Daoy (cell line): ENCODE measurements at places on chromosomes 4 and X. TPM values are rescaled to one million over a fixed set of nuclear protein-coding genes. Genes with fewer than 3 reads are reported as not detected.

- DNase-seq: no peak
Measured at GRCh38 chr4:146632770-146633470, 5.8 kb upstream of the POU4F2 start.

DNA sequence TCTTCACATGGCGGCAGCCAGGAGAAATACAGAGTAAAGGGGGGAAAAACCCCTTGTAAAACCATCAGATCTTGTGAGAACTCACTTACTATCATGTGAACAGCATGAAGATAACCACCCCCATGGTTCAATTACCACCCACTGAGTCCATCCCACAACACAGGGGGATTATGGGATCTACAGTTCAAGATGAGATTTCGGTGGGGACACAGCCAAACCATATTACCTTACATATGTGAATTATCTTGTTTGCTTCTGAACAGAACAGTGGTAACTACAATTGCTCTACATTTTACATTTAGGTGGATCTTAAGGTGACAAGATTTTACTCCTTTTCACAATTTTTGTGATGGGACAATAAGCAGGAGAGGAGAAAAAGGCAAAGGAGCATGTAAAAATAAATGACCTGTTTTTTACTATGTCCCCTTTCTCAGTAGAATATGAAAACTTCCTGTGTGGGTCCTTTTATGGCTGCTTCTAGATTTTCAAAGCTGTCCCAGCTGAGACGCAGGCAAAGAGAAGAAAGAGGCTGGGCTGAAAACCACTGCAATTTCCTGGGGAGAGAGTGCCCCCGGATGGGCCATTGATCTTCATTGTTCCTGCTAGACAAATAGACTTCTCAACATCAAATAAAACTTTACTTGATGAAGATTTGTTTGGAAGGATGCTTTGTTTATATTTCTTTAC, 45.9 kb upstream of the PGM2 start:
- DNase-seq: peak; percentile 14

DNA sequence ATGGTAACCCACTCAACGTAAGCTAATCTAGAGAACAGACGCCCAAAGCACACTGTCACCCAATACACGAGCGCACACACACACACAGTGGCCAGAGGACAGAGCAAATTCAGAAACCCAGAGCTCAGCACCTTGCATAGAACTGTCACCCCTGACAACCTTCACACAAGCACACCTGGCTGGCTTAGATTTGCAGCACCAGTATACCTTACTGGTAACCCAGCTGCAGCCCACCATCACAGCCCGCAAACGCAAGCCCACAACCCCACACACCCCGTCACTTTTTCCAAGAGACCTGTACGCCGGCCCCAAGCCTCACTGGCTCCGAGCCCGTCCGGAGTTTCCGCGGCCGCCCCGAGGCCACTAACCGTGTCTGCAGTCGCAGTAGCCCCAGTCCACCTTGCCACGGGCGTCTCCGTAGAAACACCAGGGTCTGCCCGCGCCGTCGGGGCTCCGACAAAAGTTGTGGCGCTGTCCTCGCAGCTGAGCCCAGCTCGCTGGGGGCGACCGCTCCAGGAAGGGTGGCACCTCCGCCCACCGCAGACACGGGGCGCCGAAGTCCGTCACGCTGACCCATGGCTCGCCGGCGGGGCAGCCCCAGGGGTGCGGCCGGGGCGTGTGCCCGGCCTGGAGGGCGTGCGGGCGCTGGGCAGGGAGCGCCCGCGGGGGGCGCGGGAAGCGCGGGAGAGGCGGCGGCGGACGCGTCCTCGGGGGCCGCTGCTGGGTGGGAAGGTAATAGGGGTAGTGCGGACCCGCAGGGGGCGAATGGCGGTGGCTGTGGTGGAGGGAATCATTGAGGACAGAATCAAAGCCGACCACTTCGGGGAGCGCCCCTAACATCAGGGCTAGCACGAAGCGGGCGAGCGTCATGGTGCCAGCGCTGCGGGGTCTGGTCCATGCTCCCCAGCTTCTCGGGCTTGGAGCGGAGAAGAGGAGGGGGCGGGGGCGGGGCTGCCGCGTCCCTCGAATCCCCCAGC, 664 bp downstream of the PRSS12 start:
- peak; percentile 35 for DNase-seq

DNA sequence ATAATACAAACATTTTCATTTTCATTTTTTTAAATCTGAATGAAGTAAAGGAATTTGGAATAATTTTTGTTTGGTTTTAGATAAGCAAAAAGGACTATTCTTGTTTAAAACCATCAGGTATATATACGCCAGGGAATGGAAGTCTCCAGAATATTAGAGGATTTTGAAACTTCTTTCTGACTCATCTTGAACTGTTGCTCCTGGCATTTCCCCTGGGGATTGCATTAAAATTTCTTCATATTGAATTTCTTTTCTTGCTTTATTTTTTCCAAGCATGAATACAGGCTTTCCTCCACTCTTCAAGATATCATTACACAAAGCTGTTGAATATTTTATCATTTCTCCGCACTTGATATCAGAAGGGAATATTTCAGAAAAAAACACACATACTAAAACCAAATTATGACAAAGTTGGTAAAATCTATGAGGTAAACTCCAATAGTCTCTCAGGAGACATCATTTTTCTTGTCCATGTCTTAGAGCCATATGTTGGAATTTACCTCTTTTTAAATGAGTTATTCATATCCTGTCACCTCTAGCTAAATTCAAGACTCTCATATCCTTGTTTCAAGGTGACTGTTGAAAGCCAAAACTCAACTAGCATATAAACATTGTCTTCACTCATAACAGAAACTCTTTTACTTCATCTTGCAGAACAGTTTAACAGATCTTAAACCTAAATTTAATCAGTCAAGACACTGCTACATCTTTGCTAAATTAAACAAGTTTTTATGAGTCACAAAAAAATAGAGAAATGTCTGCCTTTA, 20.7 kb upstream of the CSN1S1 start:
- no peak for DNase-seq

GRCh38 chr4:16365036-16365569, 138.8 kb upstream of the TAPT1 start:
- no peak for DNase-seq

DNA sequence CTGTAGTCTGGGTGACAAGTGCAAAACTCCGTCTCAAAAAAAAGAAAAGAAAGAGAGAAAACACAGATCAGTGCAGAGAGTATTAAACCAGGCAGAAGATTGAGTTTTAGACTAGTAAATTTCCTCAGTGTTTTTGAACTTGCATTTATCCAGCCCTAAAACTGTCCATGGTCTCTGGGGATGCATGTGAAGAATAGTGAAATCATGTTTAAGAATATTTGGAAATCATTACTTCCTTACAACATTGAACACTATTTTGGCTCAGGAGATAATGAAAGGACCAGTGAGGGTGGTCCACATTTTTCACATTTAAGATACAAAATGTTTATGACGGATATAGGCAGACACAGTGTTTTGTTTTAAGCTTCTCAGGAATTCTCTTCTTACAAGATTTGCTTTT, 195.8 kb upstream of the RASGEF1B start:
- DNase-seq: no peak

GRCh38 chr4:183260491-183261151, 59.5 kb downstream of the CLDN22 start:
- DNase-seq: no peak

DNA sequence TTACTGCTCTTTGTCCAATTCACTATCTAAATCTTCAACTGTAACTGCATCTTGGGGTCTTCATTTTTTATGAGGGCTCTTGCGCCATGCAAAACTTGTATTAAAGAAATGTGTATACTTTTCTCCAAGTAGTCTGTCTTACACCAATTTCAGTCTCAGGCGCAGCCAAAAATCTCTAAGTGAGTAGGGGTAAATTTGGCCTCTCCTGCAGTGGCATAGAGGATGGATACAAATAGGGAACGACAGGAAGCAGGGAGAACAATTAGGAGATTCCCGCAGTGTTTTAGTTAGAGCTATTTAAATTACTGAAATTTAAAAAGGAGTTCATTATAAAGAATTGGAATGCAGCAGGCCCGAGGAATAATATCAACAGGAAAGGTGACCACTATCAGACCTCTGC, 30.2 kb downstream of the DMP1 start:
- DNase-seq: no peak

GRCh38 chr4:70473679-70474078, 1.7 kb downstream of the MUC7 start:
- no peak for DNase-seq

DNA sequence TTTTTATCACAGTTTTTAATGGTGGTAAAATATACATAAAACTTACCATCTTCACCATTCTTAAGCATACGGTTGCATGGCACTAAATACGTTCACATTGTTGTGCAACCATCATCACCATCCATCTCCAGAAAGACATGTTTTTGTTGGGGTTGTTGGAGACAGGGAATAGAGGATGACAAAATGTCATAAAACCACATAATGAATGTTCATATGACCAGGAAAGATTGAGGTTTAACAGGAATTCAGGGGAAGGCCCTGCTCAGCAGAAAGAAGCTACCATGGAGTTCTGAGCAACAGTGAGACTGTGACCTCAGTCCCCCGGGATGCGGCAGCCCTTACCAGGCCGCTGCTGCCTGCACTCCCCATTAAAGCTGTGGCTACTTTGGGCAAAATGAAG, 63.9 kb upstream of the TRIM2 start:
- DNase-seq: no peak

The GALNTL6 gene
- not detected in 2 replicates for total RNA-seq

The VSIG1 gene
- 0.18 and 0.40 TPM in 2 replicates for total RNA-seq

The LDB2 gene
- 0.74 and 4.6 TPM in 2 replicates for total RNA-seq

The NDNF gene
- total RNA-seq: 0.23 and 0.68 TPM in 2 replicates

The BRS3 gene
- not detected in 2 replicates for total RNA-seq

The STS gene
- total RNA-seq: 0.51 and 1.5 TPM in 2 replicates

The STIM2 gene
- total RNA-seq: 15.3 and 38.9 TPM in 2 replicates

The TCEAL3 gene
- 4.7 and 16.4 TPM in 2 replicates for total RNA-seq

The CDKL2 gene
- 0.06 TPM in 1 of 2 replicates, not detected in the other for total RNA-seq

The RNF212 gene
- not detected in 2 replicates for total RNA-seq
